ENCODE measurements at places on chromosomes 13 and 19.

DNA sequence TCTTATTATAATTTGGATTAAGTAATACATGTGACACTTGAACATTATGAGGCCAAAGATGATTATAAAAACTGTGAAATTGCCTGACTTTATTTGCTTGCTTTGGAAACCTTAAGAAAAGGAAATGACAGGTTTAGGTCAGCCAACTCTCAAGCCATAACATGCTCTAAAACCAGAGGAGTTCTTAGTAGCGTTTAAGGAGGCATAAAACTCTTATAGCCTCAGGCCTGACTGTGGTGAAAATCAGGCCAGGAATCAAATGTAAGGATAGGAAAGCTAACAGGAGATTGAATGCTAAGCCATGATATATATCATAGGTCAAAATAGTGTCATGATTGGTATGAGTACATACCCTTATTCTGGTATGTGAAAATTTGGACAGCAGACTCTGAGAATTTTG is 1142.4 kb upstream of the MIR17HG start:
- no peak for DNase-seq

DNA sequence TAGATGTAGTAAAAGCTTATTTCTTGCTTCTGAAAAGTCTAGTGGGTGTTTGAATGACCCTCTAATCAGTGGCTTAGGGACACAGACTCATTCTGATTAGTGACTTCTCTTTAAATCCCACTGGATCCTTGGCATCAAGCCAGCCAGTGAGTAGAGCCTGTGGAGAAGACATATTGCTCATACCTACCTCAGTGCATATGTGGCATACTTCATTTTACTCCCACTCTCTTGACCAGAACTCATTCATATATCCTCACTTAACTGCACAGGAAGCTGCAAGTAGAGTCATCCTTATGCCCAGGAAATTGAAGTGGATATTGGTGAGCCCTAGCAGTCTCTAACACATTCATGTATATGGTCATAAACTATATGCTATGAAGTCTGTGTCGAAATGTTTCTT is 148.3 kb downstream of the PDS5B start:
- DNase-seq = no peak

- no peak for DNase-seq
Measured at GRCh38 chr13:98142380-98143156, at the start of gene FARP1. Gene FARP1, plus strand, starts transcription at chr13:98143094. Its CDS starts 70,149 bp downstream, at chr13:98213243.

DNA sequence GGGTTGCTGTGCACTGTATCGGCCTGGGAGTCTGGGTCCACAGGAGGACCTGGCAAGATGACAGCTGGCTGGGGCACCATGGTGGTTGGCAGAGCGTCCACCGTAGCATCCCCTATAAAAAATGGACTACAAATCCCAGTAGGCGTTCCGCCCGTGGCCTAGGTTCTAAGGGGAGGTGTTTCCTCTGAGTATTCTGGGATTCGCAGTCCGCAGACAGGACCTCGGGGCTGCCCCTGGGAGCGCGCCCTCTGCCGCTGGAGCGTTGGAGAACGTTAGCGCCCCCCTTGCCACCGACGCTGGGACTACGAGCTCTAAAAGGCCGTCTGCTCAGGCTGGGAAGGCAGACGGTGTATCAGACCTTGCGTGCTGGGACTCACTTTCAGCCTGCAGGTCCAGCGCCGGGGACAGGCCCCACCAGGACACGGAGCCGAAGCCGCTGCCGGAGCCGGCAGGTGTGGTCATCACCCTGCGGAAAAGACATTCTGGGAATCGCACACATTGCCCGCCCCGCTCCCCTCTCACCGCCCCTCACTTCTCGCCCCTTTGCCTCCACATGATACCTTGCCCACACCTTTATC is 372 bp downstream of the DNAAF3 start:
- peak; percentile 50 for DNase-seq

DNA sequence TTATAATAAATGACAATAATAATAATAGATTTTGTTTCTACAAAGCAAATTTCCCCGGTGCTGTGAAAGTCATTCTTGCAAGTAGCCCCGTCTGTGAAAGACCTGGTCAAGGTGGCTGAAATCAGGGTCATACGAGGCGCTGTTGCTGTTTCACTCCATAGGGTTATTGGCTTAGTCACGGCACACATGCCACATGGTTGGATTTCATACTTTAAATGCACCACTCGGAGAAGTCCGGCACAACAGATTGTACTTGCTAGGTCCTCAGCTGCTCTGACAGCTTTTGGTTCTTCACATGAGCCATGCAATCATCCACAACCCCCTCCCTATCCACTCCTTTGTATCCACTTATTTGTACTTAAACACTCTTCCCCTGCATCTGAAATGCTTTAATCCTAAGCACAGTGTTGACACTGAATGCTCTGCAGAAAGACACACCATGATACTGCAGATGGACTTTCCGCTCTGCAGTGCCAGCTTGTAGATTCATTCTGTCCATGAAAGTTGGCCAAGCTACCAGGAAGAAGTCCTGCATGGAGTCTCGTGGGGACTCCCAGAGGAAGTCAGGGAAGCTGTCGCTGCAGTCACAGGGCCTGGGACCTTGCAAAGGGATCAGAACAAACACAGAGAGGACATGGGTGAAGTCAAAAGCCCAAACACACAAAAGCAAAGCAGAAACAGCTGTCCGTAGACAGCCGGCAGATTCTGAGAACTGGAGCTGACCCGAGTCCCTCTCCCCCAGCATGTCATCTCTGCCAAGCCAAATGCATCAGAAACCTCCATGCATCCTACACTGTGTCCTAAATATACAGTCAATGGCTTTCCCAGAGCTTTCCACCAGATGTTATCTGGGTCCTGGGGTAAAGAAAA is 124.6 kb downstream of the COL4A2 start:
- DNase-seq = no peak

- DNase-seq = peak; percentile 77
Measured at GRCh38 chr13:44259045-44260027, 114.3 kb upstream of the SERP2 start.

GRCh38 chr19:19407633-19407930 is 2.1 kb downstream of the GATAD2A start:
- DNase-seq = no peak

GRCh38 chr19:15241259-15241910 is 9.1 kb upstream of the EPHX3 start:
- DNase-seq = no peak

- DNase-seq = peak; percentile 83
Measured at GRCh38 chr19:14366529-14366928, 14.7 kb upstream of the ADGRE5 start.

GRCh38 chr19:49061445-49061844 is 3.2 kb downstream of the NTF4 start:
- DNase-seq = no peak

DNA sequence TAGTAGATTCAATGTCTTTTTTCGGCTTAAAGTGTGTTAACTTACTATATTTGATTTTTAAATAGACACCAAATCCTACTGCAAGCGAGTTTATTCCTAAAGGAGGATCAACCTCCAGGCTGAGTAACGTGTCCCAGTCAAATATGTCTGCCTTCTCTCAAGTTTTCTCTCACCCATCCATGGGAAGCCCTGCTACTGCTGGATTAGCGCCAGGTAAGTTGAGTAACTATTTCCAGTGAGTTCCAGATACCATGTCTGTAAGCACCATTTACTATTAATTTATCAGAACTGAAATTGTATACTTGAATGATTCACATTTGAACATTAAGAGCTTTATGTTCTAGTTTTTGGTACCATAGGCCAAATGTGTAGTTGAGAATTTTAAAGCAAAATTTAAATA is 81.8 kb downstream of the PAN3 start:
- no peak for DNase-seq

GRCh38 chr13:92994056-92994455 is 232.6 kb upstream of the GPC6 start:
- DNase-seq = no peak

- DNase-seq = no peak
Measured at GRCh38 chr19:18772620-18773587, 18.2 kb downstream of the COMP start.

DNA sequence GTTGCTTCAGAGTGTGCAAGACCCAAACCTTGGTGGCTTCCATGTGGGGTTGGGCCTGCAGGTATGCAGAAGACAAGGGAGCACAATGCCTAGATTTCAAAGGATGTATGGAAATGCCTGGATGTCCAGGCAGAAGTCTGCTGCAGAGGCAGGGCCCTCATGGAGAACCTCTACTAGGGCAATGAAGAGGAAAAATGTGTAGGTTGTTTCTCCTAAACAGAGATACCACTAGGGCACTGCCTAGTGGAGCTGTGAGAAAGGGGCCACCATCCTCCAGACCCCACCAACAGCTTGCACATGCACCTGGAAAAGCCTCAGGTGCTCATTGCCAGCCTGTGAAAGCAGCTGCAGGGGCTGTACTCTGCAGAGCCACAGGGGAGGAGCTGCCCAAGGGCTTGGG is 532.6 kb upstream of the GPC6 start:
- DNase-seq = no peak

DNA sequence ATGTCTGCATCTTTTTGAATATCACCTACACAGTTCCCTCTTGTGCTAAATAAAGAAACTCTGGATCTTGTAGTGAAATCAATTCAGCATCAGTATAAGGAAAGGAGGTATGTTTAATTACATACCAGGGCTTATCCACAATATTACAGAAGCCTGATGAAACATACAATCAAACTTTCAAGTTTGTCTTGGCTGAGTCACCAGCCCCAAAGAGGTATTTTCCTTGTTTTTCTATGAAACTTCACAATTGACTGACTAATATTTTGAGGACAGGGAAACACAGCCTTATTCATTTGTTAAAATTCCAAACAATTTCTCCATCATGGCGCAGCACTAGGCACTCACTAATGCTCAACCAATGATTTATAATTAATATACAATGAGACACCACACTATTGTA is 952.4 kb downstream of the PCDH17 start:
- DNase-seq = no peak

DNA sequence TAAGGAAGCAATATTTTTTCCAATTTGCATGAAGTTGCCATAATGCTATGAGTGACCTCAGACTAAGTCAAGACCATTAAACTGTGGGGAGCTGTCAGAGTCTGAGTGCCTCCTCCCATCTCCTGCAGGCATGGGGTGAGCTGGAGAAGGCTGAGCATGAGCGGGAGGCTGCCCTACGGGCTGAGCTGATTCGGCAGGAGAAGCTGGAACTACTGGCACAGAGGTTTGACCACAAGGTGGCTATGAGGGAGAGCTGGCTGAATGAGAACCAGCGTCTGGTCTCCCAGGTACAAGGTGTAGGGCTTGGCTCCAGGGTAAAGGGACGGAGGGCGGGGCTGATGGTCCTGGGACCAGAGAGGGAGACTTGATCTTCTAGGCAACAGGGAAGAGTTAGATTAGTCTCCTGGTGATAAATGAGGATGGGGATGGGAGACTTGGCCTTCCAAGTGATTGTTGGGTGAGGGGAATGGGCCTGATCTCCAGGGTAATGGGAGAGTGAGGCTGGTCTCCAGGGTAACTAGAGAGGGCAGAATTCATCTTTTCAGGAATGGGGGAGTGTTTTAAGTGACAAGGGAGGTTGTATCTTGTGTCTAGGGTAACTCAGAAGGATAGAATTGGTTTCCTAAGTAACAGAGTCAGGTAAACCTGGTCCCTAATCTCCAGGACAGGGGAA is 36.0 kb downstream of the SPTBN4 start:
- no peak for DNase-seq

DNA sequence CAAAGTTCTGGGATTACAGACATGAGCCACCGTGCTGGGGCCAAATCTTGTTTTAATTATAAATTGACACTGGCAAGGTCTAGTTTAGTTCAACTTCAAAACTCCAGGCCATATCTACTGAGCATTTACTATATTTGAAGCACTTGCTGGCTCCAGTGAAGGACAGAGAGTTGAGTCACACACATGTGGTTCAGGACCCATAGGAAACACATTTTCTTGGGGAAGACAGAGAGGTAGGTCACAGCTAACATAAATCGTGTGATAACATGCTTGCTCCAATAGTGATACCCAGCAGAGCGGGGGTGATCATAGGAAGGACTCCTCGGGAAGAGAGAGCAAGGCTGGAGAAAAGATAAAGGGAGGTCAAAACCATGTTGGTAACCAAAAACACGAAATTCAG is 170.6 kb upstream of the TSC22D1 start:
- DNase-seq = no peak

GRCh38 chr19:16942583-16942982 is 53.8 kb downstream of the F2RL3 start:
- DNase-seq = no peak

- no peak for DNase-seq
Measured at GRCh38 chr19:50569938-50570540, 1.8 kb upstream of the LRRC4B start.

GRCh38 chr13:95902741-95903140 is 150.5 kb downstream of the UGGT2 start:
- DNase-seq = no peak

DNA sequence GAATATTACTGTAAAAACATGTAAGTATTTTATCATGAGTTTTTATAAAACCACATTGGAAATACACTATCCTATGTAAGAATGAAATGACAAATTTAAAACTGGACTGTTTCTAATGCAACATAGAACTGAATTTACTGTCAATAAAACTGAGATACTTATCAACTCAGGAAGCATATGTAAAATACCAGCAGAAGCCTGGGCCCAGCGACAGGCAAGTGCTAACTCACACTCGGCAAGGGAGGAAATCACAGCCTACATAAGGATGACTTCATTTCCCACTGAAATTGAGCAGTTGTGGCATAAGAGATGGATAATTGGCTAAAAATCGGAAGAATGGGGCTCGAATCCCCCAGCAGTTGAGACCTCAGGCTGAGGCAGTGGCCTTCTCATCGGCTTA is 12.1 kb downstream of the PROZ start:
- DNase-seq = no peak

DNA sequence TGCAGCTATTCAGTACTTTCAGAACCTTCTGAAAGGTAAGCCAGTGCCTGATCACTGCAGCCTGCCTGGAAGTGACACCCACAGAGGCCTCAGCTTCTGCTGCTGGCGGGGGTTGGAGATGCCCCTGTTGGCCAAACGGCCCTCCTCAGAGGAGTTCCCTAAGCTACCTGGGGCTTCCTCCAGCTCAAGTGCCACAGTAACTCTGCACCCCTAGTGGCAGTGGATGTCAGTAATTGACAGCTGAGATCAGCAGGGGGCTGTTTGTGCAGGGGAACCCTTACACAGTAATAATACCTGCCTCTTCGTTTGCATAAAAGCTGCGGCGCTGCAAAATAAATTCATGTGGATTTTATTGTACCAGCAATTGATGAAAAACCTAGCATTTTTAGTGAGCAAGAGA is 28.9 kb downstream of the TDRD12 start:
- no peak for DNase-seq

Measured in activated CD8-positive, alpha-beta memory T cell treated with anti-CD3 and anti-CD28 coated beads, Interleukin-2, amount 50 U/mL, for 4 hours (primary cell).